ENCODE measurements at places on chromosomes 1 and 21.

DNA sequence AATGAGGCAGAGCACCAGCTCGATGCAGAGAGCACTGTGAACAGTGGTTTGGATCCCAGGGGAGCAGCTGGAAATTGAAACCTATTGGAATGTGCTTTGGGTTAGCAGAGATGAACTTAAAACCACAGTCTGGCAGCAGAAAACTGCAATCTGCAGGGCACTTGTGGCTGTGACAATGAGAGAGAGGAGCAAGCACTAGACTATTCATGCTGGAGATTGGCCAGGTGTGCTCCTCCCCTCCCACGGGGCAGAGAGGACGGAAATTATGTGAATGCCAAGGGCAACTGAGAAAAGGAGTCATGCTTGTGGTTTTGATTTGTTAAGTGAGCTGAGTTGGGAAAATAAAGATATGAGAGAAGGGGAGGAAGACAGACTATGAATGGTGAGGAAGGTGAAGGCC is 38.1 kb downstream of the HSD3B2 start:
- DNase-seq = no peak

DNA sequence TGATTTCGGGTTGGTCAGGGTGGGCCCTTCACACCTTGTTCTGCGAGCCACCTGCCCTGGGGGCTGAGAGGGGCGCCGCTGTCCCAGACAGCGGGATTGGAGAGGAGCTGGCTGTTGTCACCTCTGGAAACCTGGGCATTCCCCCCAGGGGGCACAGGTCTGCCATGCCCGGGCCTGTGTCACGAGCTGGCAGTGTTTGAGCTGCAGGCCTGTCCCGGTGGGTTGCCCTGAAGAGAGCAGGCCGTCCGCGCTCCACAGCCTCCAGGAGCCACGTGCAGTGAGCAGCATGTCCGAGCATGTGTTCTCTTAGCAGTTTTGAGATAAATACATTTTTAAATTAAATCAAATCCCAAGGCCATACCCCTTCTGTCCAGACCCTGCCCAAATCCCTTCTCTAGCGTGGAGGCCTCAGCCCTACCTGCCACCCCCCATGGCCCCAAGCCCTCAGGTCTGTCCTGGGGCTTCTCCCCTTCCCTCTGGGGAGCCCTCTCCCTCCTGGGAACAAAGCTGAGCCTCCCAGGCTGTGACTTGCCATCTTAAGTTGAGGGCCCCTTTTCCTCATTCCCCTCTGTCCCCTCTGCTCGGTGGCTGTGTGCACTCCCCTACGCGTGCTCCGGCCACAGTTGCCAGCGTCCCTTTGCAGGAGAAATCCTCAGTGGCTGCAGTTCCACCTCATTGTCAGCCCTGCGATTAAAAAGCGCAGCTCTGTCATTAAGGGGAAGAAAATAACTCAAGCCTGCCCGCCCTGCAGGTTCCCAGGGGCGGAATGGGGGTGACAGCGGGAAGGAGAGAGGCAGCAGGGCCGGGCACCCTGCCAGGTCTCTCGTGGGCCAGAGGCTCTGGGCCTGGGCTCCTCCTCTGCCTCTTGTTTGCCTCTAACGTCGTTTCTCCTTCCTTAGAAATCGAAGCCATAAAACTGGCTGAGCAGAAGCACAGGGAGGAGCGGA is 26.6 kb downstream of the SLX9 start:
- DNase-seq = no peak

DNA sequence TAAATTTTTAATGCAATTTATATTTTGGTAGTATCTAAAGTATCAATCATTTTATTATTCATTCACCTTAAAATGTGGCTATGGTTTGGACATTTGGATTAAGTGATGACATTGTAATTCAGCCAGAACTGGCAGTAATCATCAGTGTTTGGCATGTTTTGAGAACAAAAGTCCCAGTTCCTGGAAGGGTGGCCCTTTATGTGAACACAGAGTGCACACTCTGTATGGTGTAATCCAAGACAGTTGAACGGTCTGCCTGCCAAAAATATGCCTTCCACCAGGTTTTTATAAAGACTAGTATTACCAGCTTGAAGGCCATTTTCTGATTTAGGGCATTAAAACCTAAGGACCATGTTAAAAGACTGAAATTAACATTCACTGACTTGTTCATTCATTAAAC is 448.7 kb downstream of the LTN1 start:
- DNase-seq = no peak

GRCh38 chr1:220887520-220888416 is 8.5 kb downstream of the HLX start:
- no peak for DNase-seq

GRCh38 chr1:32797456-32797855 is 19.7 kb downstream of the YARS1 start:
- DNase-seq = no peak

- no peak for DNase-seq
Measured at GRCh38 chr1:93735722-93736121, 54.1 kb upstream of the BCAR3 start.

DNA sequence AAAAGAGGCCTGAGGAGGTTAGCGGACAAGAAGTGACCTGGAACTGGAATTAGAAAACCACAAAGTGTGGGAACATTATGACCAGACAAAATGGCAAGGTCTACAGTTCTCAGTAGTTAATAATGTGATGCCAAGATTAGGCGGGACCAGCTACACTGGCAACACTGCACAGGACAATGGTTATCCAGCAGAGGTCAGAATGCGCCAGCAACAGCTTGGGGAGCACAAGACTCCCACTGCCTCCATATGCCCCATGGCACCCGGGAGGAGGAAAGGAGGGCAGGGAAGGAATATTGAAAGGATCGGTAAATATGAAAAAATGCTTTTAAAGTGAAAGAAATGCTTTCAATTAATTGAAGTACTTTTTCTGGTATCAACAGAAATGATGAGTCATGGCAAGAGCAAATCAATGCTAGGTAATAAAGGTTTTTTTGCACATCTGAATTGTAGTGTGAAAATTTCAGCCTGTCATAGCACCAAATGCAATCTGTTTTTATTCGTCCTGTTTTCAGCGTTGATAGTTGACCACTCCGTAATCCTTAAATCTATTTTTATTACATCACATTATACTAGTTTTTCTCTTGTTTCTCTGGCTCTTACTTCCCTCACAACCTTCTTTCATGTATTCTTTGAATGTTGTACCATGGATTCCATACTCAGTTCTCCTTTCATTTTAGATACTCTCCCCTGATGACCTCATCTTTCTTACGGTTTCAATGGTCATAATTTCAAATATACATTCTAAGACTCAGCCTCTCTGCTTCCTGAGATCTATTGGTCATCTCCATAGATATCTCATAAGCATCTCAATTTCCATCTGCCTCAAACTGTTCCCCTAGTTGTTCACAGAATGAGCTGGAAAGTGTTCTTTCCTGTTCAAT is 30.7 kb downstream of the VCAM1 start:
- DNase-seq = no peak

DNA sequence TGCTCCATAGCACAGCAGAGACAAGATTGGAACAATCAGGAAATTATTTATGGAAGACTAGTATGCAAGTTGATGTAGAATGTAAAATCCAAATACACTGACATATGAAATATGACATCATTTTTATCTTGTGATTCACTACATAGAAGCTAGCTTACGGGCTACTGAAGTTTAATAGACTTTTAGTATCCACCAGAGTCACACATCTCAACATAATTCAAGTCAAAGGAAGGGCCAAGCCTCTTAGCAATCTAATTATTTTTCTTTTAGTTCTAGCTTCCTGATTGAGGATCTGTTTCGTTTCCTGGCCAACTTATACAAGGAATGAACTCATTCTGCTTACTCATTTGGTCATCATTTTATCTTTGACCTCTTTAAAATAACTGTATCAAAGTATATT is 234.4 kb upstream of the CHRM3 start:
- no peak for DNase-seq

GRCh38 chr1:222784371-222784770 is 30.5 kb upstream of the DISP1 start:
- no peak for DNase-seq

DNA sequence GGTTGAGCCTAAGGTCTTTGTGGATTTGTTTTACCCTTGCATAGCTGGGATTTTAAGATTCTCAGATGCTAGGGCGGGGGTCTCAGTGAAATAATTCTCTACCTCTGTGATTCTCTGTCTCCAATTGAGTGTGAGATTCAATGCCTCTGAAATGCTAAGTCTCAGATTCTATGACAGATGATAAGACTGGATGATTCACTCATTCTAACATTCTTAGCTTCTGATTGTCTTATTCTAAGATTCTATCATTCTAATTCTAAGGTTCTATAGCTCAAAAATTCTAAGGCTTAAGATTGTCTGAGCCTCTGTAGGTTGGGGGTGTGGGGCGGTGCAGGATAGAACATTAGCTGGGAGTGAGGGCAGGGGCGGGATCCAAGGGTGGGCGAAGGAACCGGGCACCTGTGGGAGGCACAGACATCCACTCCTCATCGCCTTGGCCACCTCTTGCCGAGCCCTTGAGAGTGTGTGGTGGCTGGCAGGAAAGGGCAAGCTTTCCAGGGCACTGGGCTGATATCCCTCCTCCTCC is 29.5 kb downstream of the ADGRB2 start:
- DNase-seq = no peak

- DNase-seq = no peak
Measured at GRCh38 chr1:14113271-14113670, 413.3 kb downstream of the PRDM2 start.

- no peak for DNase-seq
Measured at GRCh38 chr1:1206966-1207531, 657 bp upstream of the TNFRSF18 start.

- DNase-seq = no peak
Measured at GRCh38 chr1:218312509-218312908, 27.4 kb downstream of the RRP15 start.

- peak; percentile 42 for DNase-seq
Measured at GRCh38 chr1:155175927-155176371, 2.3 kb downstream of the TRIM46 start.

DNA sequence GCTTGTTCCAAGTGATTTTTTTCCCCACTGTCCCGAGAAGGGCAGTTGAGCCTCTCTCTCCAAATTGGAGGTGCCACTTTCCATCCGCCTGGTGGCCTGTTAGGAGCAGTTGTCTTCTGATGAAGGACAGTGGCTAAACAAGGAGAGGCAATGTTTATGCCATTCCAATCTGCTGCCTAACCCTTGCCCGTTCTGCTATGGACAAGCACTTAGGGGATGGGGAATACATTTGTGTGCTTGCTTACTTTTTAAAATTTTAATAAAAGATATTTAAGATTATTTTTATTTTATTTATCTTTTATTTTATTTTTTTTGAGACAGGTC is 12.0 kb downstream of the COQ8A start:
- no peak for DNase-seq

DNA sequence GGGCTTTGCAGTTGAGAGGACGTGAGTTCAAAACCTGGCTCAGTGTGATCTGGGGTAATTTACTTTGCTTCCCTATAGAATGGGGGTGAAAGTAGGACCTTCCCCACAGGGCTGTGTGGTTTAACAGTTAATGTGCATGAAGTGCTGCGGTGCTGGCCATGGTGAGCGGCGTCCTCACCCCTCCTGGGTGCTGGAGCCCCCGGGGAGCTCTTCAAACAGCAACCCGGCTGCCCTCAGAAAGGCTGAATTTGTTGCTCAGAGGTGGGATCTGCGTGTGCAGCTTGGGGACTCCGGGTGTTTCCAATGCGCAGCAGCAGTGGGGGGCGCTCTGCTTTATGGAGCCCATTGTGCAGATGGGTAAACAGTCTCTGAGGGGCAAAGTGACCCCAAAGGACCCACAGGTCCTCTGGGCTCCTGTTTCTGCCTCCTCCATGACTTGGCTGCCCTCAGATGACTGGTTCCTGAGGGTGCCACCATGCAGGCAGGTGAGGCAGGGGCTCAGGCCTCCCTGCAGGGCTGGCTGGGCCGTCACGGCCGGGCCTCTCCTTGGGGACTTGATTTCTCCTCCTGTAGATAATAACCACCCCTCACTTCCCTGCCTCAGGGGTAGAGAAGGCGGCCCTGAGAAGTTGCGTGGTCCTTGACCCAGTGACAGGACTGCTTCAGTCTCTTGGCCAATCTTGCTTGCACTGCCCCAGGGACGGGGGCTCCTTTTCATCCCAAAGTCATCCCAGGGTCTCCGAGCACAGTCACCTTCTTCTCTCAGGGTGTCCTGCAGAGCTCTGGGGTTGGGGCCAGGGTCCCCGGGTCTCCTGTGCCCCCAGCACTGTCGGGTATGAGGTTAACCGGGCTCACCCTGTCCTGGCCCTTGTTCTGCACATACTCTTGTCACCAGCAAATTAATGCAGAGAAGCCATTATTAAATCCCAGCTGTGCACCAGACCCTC is 40.3 kb downstream of the DMRTB1 start:
- no peak for DNase-seq

DNA sequence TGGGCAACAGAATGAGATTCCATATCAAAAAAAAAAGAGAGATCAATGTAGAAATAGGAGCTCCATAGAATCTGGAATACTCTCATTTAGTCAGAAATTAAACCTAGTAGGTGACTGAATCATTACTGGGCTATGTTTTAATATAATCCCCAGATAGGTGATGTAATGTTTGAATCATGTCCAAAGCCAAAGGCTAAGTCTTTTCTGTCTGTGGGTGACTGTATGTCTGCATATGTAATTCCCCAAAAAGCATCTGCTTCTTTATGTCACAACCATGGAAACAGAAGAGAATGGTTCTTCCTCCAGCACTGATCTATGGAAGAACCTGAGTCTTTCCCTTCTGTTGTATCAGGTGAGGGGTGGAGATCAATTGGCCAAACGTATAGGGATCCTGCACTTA is 5.8 kb downstream of the LAMC2 start:
- no peak for DNase-seq

GRCh38 chr1:244435562-244436205 is 16.0 kb downstream of the ADSS2 start:
- no peak for DNase-seq

DNA sequence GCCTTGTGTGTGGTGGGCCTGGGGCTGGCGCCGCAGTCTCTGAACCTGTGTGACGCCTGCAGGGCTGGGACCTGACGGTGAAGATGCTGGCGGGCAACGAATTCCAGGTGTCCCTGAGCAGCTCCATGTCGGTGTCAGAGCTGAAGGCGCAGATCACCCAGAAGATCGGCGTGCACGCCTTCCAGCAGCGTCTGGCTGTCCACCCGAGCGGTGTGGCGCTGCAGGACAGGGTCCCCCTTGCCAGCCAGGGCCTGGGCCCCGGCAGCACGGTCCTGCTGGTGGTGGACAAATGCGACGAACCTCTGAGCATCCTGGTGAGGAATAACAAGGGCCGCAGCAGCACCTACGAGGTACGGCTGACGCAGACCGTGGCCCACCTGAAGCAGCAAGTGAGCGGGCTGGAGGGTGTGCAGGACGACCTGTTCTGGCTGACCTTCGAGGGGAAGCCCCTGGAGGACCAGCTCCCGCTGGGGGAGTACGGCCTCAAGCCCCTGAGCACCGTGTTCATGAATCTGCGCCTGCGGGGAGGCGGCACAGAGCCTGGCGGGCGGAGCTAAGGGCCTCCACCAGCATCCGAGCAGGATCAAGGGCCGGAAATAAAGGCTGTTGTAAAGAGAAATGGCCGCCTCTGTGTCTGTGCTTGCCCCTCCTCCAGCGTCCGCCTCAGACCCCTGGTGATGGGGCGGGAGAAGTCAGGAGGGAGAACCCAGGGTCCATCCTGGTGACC is 788 bp downstream of the ISG15 start:
- peak; percentile 48 for DNase-seq

DNA sequence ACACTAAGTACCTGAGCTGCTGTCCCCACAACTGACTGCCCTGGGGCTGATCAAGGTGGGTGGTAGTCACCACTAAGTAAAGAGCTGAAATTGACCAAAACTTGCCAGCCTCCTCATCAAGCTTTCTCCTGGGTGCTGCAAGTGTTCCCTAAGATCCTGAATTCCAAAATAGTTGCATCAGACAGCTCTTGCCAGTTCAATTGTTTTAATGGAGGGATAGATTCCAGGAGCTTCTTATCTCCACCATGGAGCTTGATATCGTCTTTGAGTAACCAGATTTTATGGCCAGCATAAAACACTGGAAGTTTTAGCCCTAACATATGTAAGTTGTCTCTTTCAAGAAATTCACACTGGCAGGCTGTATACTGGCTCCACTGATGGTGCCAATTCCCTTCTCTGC is 90.3 kb downstream of the NID1 start:
- no peak for DNase-seq

All from CD4-positive, alpha-beta T cell treated with Interleukin-10 for 1 hour (primary cell).